ENCODE measurements at places on chromosomes 1 and 21.

DNA sequence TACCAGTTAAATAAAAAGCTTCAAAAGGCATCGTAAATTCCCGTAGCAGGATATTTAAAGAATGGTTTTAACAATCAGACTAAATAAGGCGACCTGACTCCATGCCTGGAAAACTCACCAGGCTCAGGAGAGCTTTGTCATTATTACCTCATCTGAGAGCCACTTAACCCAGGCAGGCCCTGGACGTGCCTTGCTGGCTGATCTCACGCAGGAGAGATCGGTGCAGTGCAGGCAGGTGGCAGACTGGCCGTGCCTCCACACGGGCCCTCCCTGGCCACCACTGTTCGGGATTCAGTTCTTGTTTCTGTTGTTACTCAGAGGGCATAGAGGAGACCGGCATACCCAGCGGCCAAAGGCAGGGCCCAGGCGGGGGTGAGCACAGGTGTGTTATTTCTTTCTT lies 6.4 kb downstream of the MT1HL1 start:
- DNase-seq: peak; percentile 97

DNA sequence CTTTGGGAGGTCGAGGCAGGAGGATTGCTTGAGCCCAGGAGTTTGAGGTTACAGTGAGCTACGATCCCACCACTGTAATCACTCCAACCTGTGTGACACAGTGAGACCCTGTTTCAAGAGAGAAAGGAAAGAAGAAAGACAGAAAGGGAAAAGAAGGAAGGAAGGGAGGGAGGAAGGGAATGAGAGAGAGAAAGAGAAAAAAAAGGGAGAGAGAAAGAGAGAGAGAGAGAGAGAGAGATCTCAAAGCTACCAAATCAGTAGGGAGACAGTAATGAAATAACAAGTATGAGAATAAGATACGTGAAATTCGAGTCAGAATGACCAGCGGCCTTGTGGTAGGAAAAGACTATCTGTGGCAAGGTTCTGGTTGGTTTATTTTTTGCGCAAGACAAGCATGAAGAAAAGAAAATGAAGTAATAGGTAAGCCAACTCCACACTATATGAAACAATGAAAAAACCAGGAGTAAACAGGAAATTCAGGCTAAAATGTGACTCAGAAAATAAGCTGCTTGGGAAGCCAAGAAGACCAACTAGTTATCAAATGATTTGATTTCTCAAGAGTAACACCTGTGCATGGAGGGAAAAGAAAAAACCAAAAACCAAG lies 8.9 kb downstream of the MTF1 start:
- DNase-seq: no peak

DNA sequence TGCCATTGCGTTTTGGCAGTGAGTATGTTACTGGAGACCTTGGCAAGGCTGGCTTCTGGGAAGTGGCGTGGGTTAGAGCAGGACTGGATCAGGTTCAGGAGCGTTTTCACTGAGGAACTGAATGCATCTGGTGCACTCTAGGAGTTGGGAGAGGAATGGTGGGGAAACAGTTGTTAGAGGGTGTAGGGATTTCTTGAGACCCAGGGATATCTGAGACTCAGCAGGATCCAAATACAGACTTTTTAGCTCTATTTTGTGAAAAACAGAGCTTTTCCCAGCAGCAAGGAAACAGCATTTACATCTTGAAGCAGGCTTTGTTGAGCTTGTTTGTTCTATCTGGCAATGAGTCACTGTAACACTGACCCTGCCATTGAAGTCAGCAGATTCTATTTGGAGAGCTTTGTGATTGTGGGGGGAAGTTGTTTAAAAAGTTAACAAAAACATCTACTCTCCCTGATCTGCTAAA lies 56.9 kb upstream of the NRIP1 start:
- peak; percentile 79 for DNase-seq

GRCh38 chr1:38341694-38342093 lies 295.1 kb upstream of the POU3F1 start:
- DNase-seq: no peak

DNA sequence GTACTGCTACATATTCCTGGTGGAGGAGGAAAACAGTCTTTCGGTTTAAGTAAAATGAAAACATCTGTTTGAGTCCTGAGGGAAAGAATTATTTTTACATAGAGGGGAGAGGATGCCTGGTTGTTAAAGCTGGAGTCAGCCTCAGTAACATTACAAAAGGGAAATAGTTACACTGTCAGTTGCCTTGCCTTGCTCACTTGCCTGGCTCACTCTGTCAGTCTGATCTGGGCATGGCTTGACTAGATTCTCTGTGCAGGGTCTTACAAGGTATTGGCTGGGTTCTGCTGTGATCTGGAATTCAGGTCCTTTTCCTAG lies 8.4 kb upstream of the UBE2U start:
- no peak for DNase-seq

GRCh38 chr21:29298348-29299045 lies at the start of gene BACH1:
TSS of gene BACH1 (plus strand) at chr21:29298922. CDS start at chr21:29321281, 22,359 bp downstream.
- peak; percentile 92 for DNase-seq

- no peak for DNase-seq
These were observed 150.8 kb downstream of the FASLG start for GRCh38 chr1:172809750-172810149.

- DNase-seq: peak; percentile 80
These were observed 386.2 kb upstream of the ADGRL2 start for GRCh38 chr1:81414488-81415015.

GRCh38 chr1:88684482-88685258 lies 597 bp downstream of the PKN2 start:
- peak; percentile 74 for DNase-seq

DNA sequence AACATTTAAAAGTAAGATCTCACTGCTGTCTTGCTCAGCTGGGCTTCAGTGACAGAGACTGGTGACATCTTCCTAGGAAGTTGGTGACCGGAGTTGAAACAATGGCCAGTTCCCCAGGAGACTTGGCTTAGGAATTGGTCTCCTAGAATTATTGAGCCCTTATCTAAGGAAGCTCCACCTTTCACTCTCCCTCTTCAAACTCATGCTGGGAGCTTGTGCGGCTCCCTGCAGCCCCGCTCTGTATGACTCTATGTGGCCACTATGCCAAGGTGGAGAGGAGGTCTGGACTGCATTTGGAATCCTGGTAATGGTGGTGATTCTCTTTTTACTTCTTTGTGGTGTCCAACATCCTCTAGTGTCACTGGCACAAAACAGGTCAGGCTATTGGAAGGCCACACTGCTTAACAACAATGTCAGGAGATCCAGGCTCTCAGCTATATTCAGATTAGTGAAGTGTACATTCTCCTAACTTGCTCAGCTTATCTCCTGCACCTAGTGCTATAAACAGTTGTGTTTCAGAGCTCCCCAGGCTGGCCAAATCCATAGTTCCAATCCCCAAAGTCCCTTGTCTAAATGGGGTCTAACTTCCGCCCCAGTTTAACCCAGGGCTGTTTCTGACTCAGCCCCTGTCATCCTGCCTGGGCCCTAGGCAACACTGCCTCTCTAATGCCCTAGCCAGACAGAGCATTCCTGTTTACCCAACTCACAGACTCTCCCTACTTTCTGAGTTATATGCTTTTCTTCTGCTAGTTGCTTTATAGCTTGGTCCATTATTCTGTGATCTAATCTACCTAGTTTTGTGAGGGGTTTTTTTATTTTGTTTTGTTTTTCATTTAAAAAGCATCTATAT lies 18.3 kb downstream of the ATP2B4 start:
- DNase-seq: no peak

- no peak for DNase-seq
These were observed 114.3 kb downstream of the DMRTB1 start for GRCh38 chr1:53573522-53573921.

- no peak for DNase-seq
These were observed 32.2 kb upstream of the GNG5 start for GRCh38 chr1:84538599-84538998.

DNA sequence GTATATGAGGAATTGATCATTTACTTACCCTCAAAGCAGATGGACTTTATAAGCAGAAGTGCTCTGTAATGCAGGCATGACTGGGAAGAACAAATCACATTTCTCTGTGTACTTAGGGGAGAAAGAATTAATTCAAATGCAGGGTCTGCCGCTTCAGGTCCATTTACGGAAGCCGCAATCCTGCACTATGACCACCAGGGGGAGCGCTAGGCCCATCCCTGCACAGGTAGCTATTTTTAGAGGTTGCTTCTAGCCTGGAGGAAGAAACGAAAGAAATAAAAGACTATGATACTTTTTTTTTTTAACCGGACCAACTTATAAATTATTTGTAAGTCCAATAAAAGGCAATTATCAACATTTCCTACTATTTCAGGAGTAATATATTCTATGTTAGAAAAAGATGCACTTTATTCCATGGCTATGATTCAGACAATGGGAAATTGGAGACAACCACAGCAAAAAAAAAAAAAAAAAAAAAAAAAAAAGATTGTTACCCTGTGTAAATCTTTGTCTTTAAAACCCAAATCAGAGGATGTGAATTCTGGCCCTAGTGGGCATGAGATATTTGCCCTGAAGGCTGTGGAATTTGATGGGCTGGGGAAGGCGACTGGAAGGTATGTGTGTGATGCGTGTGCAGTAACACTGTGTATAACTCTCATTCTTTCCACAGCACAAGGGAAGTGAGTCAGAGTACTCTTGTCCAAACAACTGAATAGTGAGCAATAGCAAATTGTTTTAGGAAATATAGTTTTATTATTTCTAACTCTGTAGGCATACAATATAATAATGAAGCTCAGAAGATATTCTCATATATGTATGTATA lies 12.9 kb upstream of the FYB2 start:
- DNase-seq: peak; percentile 87

- peak; percentile 97 for DNase-seq
These were observed 21.1 kb upstream of the SRSF4 start for GRCh38 chr1:29202584-29203340.

GRCh38 chr1:228860911-228861831 lies 125.9 kb downstream of the RHOU start:
- peak; percentile 72 for DNase-seq

DNA sequence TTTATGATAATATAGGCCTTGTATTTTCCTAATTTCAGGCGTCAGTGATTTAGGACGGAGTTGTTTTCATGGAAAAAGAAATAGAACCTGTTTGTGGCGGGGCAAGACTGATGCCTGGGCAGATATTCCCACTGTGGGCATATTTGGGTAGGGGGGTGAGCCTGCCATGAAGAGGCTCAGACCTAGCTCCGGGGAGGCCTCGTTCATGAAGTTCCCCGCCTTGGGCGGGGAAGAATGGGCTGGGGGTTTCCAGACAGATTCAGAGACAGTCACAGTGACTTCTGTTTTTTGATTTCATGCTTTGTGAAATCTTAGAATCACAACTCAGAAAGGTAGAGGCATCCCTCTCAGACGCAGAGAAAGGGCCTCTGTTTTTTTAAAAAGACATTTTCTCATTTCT lies 36.1 kb downstream of the RUNX3 start:
- no peak for DNase-seq

GRCh38 chr1:224375059-224375458 lies 18.4 kb downstream of the CNIH4 start:
- no peak for DNase-seq

DNA sequence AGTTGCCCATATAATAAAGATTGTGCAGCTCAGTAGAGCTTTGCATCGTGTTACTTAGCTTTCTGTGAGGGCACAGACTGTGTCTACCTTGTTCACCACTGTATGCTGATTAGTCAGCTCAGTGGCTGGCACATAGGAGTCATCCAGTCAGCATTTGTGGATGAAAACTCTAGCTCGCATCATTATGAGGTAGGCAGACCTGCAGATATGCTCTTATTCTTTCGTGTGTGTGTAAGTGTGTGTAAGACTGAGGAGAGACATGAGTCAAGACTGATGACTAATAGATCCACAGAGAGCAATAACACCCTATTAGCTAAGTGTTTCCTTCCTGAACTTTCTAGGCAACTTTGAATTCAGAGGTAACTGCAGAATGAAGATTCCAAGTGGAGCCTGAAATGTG lies 17.1 kb downstream of the TTF2 start:
- no peak for DNase-seq

DNA sequence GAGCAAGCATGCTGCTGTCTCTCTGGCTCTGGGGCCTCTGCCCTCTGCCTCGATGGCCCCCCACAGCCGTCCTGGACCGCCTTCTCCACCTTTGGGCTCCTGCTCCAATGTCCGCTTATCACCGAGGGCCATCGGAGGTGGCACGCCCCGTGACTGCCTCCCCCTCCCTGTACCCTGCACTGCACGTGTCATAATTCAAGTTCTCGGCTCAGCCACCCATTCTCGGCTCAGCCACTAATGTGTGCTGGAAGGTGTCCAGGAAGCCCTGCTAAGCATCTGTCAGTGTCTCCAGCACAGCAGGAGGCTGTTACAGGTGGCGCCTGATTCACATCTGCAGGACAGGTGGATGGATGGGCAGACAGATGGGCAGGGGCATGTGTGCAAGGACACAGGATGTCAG lies 45.5 kb downstream of the TP73 start:
- DNase-seq: peak; percentile 96

DNA sequence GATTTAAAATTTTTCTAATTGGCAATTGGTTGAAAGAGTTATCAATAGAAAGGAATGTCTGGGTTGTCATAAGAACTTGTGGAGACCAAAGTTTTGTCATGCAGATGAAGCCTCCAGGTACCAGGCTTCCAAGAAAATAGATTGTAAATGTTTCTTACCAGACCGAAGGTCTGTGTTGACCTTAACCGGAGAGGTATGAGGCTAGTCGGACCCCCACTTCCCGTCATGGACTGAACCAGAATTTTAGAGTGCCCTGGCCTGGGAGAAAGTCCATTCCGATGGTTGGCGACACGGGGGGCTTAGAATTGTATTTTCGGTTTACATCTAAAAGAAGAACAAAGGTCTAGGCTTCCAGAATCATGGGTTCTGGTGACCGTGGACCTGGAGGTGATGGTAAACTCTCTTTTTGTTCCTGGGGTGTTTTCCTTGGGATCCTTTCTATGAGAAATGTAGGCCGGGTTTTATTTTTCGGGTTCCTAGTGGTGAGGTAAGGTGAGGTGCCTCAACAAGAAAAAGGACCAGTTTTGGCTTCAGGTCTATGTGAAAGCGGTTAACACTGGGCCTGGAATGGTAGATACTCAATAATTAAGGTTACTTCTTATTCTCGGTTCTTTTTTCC lies 405 bp upstream of the UHMK1 start:
- DNase-seq: no peak

DNA sequence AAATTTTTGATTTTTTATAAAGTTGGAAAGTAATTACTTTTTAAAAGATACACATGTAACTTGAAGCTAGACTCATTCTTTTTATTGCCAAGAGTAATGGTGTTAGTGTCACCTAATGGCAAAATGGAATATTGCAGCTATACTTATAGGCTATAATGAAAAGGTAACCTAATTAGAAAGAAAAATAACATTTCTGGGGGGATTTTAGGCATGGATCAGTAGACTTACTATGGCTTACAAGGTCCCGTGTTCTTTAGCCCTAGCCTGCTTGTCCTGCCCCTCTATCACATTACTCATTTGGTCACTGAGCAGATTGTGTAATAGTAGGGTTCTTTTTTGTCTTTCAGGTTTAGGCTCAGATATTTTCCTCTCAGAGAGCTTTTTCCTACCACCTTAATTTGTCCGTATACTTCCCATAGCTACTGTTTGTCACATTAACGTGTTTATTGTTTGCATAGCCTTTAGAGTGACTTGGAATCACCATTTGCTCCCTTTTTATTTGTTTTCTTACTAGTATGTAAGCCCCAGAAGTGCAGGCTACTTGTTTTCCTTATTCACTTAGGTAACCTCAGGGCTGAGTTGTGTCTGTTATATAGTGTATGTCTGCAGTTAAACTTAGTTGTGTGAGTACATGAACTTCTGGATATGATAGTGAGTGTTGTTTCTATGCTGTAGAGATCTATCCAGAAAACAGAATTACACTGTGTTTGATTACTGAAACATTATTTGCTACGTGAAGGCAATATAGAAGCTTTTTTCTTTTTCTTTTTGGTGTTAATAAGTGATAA lies 58.7 kb downstream of the RABGAP1L start:
- peak; percentile 65 for DNase-seq

GRCh38 chr21:38957575-38958322 lies 152.0 kb downstream of the ETS2 start:
- peak; percentile 59 for DNase-seq

GRCh38 chr1:176745945-176746344 lies 283.0 kb downstream of the PAPPA2 start:
- peak; percentile 72 for DNase-seq
